Cardiac muscle cell (in vitro differentiated cells and primary cell): ENCODE measurements at places on chromosomes 12 and 14. TPM values are rescaled to one million over a fixed set of nuclear protein-coding genes. Genes with fewer than 3 reads are reported as not detected.

DNA sequence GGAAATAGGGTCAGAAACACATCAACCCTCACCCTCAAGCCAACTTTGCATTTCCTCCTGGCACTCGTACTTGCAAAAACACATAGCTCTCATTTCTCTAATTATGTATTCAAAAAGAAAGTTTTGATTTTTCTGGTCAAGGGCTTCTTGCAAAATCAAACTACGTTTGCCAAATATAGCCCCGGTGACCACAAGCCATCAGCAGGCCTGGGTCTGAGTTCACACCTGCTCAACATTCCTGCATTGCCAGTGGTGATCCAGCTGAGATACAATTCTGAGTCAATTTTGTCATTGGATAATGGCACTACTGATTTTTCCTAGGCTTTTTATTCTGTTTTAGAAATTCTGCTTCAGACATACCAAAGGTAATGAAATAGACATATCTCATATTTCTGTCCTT is 10.7 kb upstream of the BHLHE41 start:
- DNase-seq: no peak

- peak; percentile 92 for DNase-seq
These were observed 44.0 kb downstream of the RBMS2 start for GRCh38 chr12:56565510-56566101.

GRCh38 chr14:89015016-89015415 is 190.6 kb downstream of the TTC8 start:
- no peak for DNase-seq

GRCh38 chr14:54394596-54394995 is 2.2 kb upstream of the CDKN3 start:
- DNase-seq: no peak

DNA sequence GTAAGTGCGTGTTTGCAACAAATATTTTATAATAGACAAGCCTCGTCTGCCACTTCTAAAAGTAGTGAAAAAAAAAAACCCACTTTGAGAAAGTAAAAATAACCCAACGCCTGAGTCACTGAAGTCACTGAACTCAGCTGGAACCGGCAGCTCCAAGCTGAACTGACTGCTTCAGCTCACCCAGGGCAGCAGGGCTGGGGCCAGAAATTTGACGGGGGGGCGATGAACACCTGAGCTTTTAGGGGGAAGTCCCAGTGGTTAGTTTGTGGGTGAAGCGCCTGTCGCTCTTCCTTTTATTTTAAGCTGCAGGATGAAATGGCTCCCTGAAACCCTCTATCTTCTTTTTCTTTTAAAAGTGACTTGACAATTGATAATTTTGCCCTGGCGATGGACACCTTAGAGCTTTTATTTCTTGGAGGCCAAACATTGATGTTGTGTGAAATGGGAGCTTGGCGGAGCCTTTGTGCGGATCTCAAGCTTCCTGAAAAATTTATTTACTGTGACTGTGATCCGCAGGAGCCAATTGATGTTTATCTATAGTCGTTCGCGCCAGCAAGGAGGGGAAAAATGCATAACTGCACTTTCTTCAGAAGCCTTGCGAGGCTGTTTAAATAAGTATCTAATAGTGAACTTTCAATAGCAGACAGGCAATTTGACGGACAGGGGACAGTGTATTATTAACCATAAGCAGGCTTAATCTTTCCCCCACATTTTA is 173.2 kb upstream of the MYL2 start:
- DNase-seq: no peak

DNA sequence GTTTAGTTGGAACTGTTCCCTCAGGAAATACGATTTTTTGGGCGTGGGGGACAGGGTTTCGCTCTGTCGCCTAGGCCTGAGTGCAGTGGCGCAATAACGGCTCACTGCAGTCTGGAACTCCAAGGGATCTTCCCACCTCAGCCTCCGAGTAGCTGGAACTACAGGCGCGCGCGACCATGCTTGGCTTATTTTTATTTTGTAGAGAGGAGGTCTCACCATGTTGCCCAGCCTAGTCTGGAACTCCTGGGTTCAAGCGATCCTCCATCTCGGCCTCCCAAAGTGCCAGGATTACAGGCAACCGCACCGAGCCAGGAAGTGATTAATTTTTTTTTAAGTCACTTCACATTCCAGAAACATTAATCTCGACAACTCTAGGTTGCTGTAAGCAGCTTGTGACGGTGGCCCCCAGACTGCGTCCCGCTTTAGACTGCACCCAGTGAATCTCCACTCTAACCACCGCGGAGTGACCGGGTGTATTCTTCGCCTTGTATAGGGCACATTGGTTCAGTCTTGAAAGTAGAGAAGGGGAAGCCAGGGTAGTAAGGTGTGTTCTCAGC is 830 bp upstream of the MIS18BP1 start:
- DNase-seq: no peak

- DNase-seq: no peak
These were observed 36.0 kb upstream of the GARIN6 start for GRCh38 chr12:99611599-99611998.

The INHBC gene
- 0.21 TPM in 1 of 2 replicates, not detected in the other for total RNA-seq

The LALBA gene
- total RNA-seq: not detected in 2 replicates

The FAM186B gene
- total RNA-seq: 0.21 and 1.6 TPM in 2 replicates

The PHETA1 gene
- total RNA-seq: 28.6 and 31.5 TPM in 2 replicates

The OTOGL gene
- total RNA-seq: 8.0 and 15.0 TPM in 2 replicates
